ENCODE measurements at places on chromosomes 1 and 21.

- DNase-seq, result no peak
Observed at GRCh38 chr1:176791906-176792305, 328.9 kb downstream of the PAPPA2 start.

DNA sequence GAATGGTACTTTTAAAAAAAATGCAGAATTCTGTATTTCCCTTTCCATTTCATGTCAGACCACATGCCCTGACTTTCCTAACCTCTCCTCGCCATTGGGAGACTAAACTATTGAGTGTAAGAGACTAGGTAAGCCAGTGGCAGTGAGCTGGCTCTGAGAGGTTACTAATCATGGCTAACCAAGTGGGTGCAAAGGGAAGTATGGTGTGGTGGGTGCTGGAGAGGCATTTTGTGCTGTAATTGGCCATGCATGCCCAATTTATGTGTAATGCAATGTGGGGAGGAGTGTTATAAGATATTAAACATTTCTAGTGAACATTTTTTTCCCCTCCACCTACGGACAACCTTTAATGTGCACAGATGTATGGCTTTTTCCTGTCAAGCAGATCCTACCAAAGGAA is 190.1 kb downstream of the LMO4 start:
- DNase-seq, result no peak

GRCh38 chr1:187621951-187622350 is 793.2 kb downstream of the PLA2G4A start:
- DNase-seq, result peak; percentile 59

DNA sequence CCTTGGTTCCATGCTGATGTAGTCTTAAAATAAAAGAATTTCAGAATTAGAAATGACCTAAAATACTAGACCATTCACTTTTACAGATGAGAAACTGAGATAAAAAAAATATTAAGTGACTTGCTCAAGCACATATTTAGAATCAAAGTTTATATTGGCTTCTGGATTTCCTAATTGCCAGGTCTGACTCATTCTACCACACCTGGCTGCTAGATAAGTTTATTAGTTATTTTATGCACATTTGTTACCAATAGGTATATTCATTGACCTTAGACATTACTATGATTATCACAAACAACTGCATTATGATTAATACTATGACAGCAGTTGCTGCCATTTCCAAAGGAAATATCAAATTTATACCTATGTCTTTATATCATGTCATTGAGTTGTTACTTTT is 497.5 kb downstream of the RWDD3 start:
- DNase-seq, result no peak

DNA sequence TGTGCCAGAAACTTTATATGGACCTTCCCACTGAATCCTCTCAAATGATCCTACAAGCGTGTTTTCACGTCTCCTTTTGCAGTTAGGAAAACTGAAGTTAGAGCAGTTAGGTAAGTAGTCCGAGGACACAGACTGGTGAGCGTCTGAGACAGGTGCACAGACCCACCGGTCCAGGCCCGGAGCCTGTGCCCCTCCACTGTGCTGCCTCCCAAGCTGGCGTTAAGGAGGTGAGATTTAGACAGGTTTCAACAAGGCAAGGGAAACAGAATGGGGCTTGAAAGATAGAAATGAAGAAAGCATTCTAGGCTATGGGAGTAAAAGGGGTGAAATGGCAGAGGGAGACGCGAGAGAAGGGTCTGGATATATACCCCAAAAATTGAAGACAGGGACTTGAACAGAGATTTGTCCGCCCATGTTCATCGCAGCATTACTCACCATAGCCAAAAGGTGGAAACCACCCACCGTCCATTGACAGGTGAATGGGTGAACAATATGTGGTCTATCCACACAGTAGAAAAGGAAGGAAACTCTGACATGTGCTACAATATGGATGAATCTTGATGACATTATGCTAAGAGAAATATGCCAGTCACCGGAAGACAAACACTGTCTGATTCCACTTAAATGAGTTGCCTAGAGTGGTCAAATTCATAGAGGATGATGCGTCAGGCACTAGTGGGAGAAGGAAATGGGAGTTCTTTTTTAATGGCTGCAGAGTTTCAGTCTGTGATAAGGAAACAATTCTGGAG is 15.7 kb upstream of the PKP1 start:
- DNase-seq, result peak; percentile 75

DNA sequence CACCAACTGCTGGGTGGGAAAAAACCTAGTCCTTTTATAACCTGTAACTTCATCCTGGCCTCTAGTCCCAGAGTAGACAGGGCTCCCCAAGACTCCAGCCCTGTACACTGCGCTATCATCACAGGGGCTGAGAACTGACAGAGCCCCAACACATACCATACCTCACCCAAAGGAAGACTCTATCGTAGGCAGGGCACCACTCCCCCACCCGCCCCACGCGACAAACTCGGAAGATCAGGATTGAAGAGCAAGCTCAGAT is 15.8 kb downstream of the INPP5B start:
- no peak for DNase-seq

DNA sequence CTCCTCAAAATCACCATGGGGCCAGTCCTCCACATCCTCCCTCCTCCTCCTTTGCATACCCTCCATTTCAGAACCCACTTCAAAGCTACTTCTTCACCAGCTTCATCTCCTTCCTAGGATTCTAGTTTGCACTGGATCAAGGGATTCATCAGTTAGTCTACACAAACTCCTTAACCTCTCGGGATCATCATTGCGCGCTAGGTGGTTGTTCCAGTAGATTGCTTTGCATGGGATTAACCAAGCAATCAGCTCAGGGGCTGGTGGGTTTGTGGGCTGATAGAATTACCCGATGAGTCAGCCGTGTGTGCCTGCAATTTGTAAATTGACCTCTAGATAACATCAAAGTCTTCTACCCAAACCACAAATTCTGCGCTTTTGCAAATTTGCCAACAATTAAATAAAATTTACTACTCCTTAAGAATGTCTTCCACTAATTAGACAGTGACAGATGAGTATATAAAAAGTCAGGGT is 7.7 kb downstream of the KANK4 start:
- no peak for DNase-seq

DNA sequence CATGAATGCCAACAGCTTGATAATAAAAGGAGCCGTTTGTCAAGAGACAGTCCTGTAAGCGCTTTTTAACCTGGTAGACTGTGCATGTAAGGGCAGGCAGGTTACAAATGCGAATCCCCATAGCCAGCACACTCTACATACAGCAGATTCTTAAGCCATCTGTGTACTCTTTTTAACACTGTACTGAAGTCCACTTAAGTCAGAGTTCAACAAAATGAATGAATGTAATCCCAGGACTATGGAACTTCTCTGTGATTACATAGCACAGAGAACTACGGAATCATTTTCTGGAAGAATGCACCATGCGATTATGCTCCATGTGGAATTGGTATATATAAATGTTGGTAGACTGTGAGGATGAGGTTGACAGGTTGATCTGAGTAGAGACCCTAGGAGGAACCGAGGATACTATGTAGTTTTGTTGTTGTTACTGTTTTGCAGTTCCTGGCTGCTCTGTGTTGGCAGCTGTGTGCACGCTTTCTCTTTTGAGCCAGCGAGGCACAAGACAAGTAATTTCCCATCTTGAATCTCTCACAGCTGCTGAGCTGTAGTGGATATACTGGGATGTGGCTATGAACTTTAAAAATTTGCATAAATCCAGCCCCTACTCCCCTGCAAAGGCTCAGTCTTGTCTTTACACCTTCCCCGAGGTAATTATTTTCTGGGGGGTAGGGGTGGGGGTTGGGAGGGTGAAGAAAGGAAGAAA is 21.9 kb downstream of the LRRC8D start:
- DNase-seq, result peak; percentile 50

DNA sequence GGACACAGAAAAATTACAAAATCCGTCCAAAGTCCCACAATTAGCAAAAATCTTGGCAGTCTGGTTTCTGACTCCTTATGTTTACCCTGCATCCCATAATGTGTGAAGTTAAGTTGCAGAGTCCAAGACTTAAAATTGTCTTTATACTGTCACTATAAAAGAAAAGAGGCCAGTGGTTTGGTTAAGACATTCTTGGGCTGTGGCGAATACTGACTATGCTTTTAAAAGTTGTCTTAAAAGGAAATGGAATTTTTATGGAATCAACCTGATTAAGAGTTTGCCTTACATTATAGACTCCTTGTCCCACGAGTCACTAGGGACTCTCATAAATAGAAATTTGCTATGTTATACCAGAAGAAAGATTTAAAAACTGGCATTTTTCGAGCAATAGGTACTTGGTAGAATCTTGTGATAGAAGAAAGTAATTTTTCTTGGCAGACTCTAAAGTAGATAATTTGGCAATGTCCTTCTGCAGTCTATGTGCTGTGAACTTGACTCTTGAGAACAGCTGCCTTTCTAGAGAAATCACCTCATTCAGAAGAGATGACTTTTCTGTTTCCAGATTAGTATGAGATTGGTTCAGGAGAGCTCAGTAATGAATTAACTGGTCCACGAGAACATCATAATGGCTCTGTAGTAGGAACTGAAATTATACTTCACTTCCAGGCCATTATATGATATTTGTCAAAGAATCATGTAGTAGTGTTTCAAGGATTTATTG is 31.8 kb downstream of the NTNG1 start:
- no peak for DNase-seq

GRCh38 chr1:59971464-59971911 is 44.9 kb upstream of the CYP2J2 start:
- DNase-seq, result peak; percentile 48

- DNase-seq, result no peak
Observed at GRCh38 chr1:7826363-7826762, 26.5 kb downstream of the UTS2 start.
